ENCODE measurements at places on chromosomes 1 and 21. TPM values are rescaled to one million over a fixed set of nuclear protein-coding genes. Genes with fewer than 3 reads are reported as not detected.

GRCh38 chr1:29485096-29485925 lies 249.0 kb downstream of the PTPRU start:
- DNase-seq = no peak

DNA sequence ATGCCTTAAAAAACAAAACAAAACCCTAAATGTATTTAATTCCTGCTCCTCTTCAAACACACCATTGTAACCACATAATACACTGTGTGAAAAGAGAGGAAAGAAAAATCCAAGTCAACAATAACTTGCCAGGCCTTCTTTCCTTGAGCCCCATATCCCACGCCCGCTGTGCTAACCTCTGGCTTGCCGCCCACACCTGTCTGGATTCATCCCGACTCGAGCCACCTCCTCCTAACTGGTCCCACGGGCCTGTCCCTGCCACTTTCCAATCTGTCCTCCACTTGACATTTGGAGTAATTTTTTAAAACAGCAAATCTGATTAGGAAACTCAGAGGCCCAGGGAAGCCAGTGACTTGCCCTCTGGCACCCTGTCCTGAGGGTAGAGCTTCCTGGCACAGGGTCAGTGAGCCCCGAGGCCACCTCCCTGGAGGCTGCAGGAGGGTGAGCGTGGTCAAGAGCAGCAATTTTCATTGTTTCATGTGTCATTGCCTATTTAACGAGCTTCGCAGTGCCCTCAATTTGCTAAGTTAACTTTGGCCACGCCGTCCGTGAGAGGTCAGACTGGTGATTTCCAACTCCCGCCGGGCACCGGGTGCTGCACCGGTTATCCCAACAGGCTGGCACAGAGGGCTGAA lies 54.1 kb downstream of the B3GALT5 start:
- no peak for DNase-seq

HYI gene
- total RNA-seq = 26.6 TPM

THEMIS2 gene
- 275 TPM for total RNA-seq

- DNase-seq = no peak
Observed at GRCh38 chr1:33902486-33903209, 38.8 kb downstream of the HMGB4 start.
